Activated CD4-positive, alpha-beta memory T cell treated with anti-CD3 and anti-CD28 coated beads for 36 hours (primary cell): ENCODE measurements at places on chromosomes 6 and 20. TPM values are rescaled to one million over a fixed set of nuclear protein-coding genes. Genes with fewer than 3 reads are reported as not detected.
A peak's percentile ranks its signal among the peaks of the same experiment; 100 is the strongest.

The OLIG3 gene
- 0.15 TPM for total RNA-seq

DNA sequence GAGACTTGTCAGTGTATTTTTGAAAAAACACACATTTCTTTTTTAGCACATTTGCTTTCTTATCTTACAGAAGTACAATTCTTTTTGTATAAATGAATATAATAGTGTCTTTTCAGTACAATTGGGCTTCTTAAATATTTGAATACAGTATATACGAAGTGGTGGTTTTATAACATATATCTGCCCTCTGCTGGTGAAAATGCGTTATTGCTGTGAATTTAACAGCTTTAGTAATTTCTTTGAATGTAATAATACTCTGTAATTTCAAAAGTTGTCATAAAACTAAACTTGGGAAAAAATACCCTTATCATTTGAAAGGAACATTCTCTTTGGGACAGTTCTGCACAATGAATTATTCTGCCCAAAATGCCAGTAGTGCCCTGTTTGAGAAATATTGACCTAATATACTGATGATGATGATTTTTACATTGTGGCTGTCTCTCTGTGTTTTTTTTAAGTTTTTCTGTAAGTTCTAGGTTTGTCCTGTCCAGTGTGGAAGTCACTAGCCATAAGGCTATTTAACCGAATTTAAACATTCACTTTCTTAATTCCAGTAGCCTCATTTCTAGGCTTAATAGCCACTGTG is 19.0 kb downstream of the SMAP1 start:
- DNase-seq: no peak

GRCh38 chr6:144064402-144065212 is 30.8 kb downstream of the SF3B5 start:
- DNase-seq: peak; percentile 86

The TAGAP gene
- total RNA-seq: 41.6 TPM

The IMPG1 gene
- total RNA-seq: not detected

DNA sequence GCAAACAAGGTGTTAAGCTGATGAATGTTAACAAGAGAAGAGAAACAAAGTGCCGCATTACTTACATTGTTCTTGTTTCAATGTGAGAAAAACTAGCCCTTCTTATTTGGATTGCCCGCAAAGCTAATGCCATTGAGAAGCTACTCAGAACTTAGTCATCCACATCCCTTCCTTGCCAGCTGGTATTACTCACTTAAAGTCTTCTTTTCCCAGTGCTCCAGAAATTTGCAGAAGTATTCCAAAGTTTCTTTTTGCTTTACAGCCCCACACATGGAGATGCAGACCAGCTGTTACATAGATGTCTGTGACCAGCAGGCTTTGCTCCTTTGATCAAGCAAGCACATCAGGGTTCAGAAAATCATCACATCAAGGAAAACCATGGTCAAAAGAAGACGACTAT is 529.0 kb downstream of the TBC1D32 start:
- no peak for DNase-seq

- DNase-seq: peak; percentile 86
Measured at GRCh38 chr6:2245103-2245876, at the start of gene GMDS. Gene GMDS (minus strand): TSS chr6:2245605.

The SLC22A1 gene
- 0.14 TPM for total RNA-seq

The PI16 gene
- total RNA-seq: 1.0 TPM

DNA sequence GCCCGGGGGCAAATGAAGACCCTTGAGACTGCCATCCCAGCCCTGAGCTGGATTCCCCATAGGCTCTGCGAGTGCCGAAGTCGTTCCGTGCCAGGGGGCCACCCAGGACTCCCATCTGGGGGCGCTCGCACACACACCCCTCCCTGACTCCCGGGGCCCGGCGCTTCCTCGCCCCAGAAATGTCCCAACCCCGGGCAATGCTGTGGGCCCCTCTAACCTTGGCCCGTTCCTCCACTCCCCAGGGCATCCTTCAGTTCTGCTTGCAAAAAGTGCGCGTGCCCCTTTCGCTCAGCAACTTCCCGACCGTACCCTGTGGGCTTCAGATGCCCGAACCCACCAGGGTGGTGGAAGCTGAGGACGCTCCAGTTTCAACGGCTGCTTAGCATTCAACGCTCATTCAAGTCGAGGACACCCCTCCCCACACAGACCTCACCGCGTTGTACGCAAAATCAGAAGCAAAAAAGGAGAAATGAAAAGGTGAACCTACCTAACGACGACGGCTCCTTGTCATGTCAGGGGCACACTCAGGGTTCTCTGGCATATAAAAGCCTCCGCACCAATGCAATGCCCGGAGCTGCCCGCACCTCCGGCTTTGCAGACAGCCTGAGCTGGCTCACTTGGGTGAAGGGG is 25.3 kb downstream of the RIPOR2 start:
- DNase-seq: peak; percentile 58

- DNase-seq: no peak
Measured at GRCh38 chr6:36657942-36658544, 20.5 kb upstream of the CDKN1A start.

DNA sequence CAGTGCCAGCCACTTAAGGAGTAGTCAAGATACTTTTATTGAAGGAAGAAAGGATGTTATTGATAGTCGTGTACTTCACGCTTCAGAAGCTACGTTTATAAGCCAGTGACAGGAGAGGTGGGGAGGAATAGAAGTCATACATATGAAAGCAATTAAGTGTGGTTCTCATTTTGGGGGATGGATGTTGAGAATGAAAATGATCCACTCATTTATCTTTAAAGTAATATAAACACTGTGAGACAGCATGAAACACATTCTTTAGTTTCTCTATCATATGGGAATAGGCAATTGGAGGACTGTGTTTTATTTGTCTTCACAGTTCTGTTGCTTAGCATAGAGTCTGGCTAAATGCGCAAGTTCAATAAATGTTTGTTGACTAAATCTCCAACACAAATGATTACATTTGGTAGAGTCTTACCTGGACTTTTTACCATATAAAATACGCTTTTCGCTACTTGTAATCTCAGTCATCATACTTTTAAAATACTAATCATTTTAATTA is 35.2 kb downstream of the AK9 start:
- DNase-seq: no peak

DNA sequence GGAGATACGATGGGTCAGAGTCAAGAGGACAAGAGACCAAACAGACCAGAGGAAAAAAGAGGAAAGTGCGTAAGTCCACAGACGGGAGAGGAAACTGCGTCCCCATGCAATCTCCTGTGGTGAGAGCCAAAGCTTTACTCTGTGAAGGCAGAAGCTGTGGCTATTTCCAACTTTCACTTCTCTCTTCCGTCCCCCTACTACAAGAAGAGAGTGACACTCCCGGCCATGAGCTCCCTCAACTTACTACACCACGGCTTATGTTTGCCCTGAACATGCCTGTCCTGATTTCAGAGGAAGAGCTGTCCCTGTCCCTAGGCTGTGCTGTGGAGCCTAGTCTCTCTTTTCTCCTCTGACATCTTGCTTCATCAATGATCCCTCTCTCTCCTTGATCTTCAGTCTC is 11.5 kb upstream of the SSR1 start:
- DNase-seq: no peak

DNA sequence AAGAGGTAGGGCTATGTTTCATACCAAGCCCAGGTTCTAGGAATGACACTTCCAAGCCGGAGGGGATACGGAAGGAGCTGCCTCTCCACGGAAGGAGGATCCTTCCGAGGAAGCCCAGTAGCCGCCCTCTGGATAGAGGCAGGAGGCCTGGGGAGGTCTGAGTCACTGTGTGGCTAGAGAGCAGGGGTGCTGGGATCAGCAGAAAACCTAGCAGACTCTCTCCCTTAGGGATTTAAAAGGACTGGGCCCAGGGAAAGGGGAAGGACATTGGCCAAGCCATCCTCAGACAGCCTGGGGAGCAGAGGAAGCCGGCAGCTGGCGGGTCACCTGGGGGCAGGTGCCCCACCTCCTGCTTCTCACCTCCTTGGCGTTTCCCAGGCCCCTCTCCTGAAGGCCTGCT is 36.6 kb upstream of the NFATC2 start:
- DNase-seq: no peak

- no peak for DNase-seq
Measured at GRCh38 chr20:50885068-50885467, 46.2 kb downstream of the ADNP start.

- DNase-seq: no peak
Measured at GRCh38 chr20:54025251-54025771, 45.1 kb downstream of the BCAS1 start.

The SLC35F1 gene
- total RNA-seq: 0.19 TPM

- no peak for DNase-seq
Measured at GRCh38 chr6:73030791-73031782, 194.2 kb downstream of the KHDC1L start.

The FOXF2 gene
- not detected for total RNA-seq

GRCh38 chr6:167547751-167548150 is 222.9 kb downstream of the TTLL2 start:
- DNase-seq: no peak

The BPIFA1 gene
- total RNA-seq: not detected

DNA sequence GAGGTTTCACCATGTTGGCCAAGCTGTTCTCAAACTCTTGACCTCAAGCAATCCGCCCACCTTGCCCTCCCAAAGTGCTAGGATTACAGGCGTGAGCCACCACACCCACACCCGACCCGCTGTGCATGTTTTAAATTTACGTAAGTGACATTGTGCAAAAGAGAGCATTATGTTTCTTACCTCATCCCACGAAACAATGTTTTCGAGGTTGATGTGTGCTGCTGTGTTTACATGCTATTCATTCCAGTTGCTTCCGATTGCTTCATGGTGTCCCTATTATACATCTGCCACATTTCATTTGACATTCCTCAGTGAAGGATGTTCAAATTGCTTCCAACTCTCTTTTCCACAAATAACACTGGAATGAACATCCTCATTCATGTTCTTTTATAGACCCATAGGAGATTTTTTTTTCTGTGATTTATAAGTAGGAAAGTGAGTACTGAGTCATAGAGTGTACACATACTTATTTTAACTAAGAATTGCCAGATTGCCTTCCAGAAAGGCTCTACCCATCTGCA is 403.9 kb upstream of the JARID2 start:
- DNase-seq: no peak

The HCRTR2 gene
- total RNA-seq: not detected

DNA sequence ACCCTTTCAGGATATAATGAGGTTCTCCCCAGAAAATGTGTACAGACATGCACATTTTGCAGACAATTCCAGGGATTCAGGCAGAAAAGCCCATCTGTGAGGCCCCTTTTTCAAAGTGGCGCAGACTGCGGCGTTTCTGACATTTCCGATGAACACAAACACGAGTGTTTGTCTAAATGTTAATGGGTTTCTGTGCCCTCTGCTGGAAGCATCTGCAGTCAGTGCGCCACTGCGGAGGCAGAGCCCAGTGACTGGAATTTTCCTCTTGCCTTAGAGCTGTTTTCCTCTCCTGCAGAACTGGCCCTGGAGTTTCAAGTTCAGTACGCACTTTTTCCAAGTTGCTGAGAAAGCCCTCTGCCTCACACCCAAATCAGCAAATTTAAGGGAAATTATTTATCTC is 15.3 kb downstream of the ANKRD60 start:
- no peak for DNase-seq

GRCh38 chr20:61913423-61914225 is 152.1 kb downstream of the TAF4 start:
- DNase-seq: no peak

The RNF8 gene
- total RNA-seq: 24.3 TPM

DNA sequence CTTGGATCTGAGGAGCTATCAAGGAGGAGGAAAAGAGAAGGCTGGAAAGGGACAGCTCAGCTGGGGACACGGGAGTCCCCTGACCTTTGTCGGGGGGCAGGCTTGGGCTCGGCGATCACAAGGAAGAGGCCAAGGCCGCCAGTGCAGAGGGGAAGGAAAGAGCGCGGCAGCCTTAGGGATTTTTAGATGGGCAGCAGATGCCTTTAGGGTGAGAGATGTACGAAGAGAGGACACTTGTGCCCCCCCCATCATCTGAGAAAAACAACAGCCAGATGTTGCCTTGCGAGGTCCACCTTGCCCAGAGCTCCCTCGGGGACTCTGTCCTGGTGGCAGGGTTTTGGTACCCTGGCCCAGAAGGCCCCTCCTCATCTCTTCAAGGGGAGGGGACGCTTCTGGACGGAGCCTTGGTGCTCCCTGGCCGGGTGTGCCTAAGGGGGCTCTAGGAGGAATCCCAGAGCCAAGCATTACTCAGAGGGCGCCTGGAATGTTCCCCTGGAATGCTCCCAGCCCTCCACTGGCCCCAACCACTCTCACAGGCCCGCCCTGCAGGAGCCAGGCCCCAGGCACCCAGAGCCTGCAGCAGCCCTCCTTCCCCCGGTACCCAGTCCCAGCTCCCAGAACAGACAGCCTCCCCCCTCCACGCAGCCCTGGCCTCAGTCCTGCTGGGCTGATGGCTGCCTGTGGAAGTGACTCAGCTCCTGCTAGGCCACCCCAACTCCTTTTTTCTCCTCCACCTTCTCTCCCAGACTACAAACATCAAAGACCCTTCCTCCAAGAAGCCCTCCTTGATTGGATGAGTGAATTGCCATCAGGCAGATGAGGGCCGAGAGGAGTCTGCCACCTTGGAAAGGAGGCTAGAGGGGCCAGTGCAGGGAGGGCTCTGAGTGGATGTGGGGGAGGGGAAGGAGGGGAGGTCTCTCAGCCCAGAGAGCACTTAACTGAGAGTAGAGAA is 1.8 kb downstream of the ADAM33 start:
- DNase-seq: no peak

- DNase-seq: no peak
Measured at GRCh38 chr6:52547647-52548352, 29.1 kb downstream of the TRAM2 start.

The TREM2 gene
- not detected for total RNA-seq

- DNase-seq: no peak
Measured at GRCh38 chr6:170165085-170165470, 125.8 kb downstream of the DLL1 start.

The CALHM4 gene
- total RNA-seq: not detected

The KHDC1L gene
- not detected for total RNA-seq

GRCh38 chr6:170122651-170123050 is 168.2 kb downstream of the DLL1 start:
- DNase-seq: no peak

GRCh38 chr6:24979176-24979575 is 43.4 kb upstream of the RIPOR2 start:
- no peak for DNase-seq

DNA sequence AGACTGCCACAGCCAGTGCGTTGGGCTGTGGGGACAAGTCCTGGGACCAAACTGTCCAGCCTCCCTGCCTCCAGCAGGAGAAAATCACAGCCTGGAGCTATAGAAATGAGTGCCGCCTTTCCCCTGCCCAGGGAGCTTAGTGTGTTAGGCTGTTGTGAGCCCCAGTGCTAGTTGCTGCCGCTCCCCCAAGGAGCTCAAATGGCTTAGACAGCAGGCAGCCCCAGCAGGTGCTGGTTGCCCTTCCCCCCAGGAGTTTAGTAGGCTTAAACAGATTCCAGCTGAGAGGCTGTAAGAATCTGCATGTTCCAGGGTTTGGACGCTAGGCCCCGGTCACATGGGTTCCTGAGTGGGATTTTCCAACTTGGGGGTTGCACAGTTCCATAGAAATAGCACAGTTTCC is 27.2 kb upstream of the HMGN3 start:
- DNase-seq: no peak

The VGLL2 gene
- total RNA-seq: not detected

DNA sequence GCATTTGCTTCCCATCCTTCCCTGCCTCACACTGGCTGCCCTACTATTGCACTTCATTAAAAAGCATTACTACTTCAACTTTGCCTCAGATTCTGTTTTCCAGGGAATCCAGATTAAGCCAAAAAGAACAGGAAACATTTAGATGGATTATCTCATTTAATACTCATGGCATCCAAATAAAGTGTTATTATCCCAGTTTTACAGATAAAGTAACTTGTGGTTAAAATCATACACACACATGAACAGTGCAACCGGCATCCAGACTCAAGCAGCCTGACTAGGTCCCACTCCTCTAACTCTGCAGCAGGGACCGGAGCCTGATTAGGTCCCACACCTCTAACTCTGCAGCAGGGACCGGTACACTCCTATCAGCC is 72.3 kb downstream of the GPR6 start:
- DNase-seq: no peak

The IYD gene
- total RNA-seq: not detected
